Hematopoietic multipotent progenitor cell treated with erythropoietin and hydrocortisone succinate and interleukin-3 and kit ligand, for 17 days (in vitro differentiated cells): ENCODE measurements at places on chromosomes 1 and 21.
A peak's percentile ranks its signal among the peaks of the same experiment; 100 is the strongest.

DNA sequence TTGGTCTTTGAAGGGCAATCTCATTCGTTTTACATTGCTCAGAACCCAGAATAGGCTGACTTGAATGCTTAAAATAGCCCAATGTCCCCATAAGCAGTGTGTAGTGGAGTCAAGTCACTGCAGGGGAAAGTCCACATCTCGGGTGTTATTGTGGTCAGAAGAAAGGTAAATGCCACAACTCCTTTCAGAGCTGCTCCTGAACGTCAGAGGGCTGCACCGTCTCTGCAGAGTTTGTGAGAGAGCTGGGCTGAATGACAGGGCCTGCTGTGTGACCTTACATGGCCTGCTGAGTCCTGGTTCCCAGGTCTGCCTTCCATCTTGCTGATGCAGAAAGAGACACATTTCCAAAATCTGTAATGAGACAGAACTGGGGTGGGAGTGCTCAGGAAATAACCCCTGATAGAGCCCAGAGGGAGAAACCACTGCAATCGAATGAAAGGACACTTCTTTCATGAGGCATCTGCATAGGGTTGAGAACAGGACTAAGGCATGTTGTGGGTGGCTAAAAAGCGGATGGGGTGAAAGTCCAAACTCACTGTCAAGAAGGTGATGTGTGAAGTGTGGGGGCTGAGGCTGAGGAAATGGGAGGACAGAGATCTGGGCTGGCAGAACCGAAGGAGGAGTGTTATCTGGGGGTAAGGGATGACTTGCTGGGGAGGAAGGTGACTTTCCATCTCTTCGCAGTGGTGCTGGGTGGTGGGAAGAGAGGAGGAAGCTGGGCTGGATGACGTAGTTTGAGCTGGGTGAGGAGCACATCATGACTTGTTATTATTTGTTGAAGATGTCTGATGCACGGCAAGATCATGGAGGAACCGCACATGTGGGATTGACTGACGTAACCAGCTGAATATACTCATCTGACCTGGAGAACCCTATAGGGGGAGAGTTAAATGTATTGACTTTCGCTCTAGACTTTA is 33.7 kb downstream of the XCL2 start:
- DNase-seq = no peak

GRCh38 chr1:222171005-222171404 is 376.9 kb downstream of the HHIPL2 start:
- no peak for DNase-seq

- DNase-seq = no peak
Observed at GRCh38 chr1:183986941-183987340, 50.6 kb downstream of the COLGALT2 start.

DNA sequence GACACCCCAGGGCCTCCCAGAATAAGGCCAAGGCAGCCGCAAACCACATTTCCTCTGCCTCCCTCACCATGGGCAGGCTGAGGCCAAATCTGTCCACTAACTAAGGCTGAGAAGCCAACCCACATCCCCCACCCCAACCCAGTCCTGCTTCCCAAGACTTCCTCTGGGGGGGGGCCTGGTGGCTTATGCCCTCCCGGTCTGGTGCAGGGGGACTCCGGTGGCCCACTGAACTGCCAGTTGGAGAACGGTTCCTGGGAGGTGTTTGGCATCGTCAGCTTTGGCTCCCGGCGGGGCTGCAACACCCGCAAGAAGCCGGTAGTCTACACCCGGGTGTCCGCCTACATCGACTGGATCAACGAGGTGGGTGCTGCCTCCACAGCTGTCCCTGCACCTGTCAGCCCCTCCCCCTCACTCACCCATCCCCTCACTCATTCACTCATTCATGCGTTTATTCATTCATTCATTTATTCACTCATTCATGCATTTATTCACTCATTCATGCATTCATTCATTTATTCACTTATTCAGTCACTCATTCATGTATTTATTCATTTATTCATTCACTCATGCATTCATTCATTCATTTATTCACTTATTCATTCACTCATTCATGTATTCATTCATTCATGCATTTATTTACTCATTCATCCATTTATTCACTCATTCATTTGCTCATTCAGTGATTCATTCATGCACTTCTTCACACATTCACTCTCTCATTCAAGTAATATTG is 7.3 kb downstream of the CTRC start:
- no peak for DNase-seq

GRCh38 chr1:152036267-152037216 is at the start of gene S100A11:
Gene S100A11, minus strand, starts transcription at chr1:152037004. Its CDS starts 89 bp downstream, at chr1:152036915.
- DNase-seq = peak; percentile 9

DNA sequence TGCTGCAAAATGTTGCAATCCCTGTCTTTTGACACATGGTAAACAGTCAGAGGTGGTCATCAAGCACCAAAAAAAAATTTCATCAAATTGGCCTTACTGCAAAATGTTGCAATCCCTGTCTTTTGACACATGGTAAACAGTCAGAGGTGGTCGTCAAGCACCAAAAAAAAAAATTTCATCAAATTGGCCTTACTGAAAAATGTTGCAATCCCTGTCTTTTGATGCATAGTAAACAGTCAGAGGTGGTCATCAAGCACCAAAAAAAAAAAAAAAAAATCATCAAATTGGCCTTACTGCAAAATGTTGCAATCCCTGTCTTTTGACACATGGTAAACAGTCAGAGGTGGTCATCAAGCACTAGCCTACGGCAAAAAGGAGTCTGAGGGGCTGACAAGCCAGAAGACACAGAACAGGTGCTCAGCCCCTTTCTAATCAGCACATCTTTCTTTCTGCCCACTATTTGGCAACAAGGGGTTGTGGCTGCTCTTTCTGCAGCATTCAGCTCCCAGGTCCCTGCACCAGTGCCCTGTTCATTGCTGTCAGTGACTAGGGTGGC is 223.8 kb downstream of the KCNH1 start:
- DNase-seq = no peak

GRCh38 chr1:21022279-21023040 is 154.2 kb downstream of the EIF4G3 start:
- peak; percentile 88 for DNase-seq

GRCh38 chr21:31553926-31554325 is 105.6 kb upstream of the SOD1 start:
- no peak for DNase-seq

DNA sequence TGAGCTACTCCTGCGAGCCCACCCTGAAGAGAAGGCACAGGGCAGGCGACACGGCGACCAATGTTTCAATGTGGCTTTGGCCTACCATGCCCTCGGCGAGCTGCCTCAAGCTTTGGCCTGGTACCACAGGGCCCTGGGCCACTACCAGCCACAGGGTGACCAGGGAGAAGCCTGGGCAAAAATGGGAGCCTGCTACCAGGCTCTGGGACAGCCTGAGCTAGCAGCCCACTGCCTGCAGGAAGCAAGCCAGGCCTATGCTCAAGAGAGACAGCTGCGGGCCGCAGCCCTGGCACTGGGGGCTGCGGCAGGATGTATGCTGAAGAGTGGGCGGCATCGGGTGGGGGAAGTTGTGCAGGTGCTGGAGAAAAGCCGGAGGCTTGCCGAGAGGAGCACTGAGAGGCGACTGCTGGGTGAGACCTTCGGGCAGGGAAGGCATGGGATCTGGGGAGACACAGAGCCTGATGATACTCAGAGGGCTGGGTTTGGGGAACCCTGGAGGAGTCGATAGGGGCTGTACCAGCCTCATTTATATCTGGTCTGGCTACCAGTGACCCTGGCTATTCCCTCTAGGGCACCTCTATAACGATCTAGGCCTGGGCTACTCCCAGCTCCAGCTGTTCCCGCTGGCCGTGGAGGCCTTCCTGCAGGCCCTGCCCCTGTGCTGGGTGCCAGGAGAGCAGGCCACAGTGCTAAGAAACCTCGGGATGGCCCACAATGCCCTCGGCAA is 2.3 kb downstream of the TTC24 start:
- DNase-seq = no peak

DNA sequence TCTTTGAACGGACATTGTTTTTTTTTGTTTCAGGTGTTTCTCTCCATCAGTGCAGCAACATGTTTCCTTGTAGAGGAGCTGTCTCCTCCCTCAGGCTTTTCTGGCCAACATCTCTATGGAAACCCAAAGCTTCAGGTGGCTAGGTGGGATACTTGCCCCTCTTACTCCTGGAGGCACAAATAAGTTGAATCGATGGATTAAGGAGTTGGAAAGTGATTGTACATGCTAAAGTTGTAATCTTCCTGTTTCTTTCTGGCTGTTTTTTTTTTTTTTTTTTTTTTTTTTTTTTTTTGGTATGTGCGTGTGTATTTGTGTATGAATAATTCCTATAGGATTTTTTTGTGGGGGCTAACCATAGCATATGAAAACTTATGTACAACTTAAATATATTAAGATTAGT is 10.6 kb downstream of the USP25 start:
- DNase-seq = no peak

- no peak for DNase-seq
Observed at GRCh38 chr1:246404078-246404477, 103.0 kb downstream of the SMYD3 start.

DNA sequence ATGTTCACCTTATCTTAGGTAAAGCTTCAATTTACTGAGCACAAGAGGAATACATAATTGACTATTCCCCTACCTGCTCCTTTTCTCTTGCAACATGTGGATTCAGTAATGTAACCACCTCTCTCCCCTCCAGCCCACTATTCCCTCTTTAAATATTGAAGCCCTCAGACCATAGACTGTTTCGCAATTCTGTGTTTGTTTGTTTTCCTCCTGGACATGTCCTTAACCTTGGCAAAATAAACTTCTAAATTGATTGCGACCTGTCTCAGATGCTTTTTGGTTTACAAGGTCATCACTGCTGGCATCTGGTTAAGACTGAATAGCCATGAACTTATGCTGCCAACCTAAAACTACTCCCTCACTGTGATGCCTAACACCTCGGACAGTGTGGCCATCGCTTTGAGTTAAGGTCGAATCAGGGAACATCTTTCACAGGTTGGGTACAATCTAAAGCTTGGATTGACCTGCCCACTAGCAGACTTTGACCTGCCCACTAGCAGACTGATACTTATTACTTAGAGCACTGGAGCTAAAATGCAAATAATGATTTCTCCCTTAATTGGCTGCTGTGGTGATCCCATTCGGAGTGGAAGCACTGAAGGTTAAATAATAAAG is 10.2 kb upstream of the CDC42BPA start:
- no peak for DNase-seq

DNA sequence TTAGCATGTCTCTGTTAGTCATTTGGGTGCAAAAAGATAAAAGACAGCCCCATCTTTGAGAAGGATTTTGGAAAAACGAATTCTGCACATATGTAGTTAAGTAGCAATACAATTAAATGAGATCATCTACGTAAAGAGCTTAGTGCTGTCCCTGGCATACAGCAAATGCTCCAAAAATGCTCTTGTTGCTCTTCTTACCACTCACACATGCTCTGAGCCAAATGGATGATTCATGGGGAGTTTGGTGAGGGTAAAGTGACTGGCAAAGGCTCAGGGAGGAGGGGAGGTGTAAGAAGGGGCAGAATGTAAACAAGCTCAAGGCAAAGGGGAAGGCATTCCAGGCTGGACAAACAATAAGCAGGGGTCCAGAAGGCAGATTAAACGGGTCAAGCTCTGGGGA is 191.9 kb downstream of the AK5 start:
- no peak for DNase-seq

DNA sequence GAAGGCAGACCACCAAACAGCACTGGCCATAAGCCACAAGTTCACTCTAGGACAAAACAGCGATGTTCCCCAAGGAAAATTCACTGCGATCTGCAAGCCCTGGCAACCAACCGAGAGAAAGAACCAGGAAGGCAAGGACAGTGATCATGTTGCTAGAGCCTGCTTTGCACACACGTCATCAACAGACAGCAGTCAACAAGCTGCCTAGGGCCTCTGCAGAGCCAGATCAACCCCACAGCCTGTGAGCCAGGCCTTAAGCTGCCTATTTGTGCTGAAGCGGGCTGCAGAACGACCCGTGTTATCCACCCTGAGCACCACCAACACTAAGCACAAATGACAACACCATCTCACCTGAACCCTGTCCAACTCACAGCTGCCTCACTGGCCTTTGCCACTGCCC is 6.2 kb upstream of the YRDC start:
- no peak for DNase-seq

DNA sequence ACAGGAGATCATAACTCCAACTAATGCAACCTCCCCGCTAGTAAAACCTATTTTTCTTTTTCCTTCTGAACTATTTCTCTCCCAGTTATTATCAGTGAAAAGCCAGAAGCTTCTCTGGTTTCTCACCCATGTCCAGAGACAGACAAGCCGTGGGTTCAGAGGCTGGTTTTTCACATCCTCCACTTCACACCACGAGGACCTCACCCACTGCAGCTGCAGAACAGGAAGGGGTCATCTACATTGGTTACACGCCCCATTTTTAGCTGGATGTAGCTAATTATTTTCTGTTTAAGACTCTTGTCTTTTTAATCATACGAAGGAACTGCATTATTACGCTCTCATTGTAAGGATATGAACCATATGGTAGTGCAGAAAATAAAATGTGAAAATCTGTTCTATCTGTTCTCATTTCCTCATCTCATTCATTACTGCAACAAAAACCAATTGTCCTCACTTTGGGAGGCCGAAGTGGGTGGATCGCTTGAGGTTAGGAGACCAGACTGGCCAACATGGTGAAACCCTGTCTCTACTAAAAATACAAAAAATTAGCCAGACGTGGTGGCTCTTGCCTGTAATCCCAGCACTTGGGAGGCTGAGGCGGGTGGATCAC is 39.1 kb upstream of the CLDN14 start:
- no peak for DNase-seq

DNA sequence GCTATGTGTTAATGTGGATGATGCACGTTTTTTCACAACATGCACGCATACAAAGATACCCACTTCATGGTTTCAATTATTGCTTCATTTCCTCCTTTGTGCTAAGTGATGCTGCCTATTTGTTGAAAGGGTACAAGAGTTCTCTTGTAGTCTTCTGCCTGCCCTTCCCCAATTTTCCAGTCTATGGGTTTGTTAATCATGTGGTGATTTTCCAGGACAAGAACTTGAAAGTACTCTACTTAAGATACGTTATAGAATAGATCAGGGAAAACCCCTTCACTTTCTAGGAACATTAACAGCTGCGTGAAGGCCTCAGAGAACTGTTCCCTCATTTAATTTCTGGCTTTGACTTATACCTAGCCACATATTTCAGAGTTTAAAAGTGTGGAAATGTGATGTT is 52.1 kb upstream of the SLC44A3 start:
- DNase-seq = no peak

DNA sequence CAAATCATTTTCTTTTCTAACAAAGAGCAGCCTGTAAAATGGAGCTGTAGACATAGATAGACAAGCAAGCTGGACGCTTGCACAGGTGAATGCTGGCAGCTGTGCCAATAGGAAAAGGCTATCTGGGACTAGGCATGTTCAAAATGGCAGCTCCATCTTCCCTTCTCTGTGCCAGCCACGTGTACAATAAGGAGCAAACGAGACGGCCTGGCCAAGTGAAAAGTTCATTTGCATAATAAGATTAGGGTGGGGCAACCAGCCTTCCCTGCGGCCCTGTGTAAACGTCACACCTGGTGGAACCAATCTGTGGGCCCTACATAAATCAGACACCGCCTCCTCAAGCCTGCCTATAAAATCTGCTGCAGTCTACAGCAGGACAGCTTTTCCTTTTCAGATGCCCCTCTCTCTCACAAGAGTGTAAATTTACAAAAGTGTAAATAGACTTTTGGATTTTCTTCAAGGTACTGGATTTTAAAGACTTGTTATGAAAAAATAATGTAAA is 16.6 kb upstream of the EDEM3 start:
- no peak for DNase-seq
